ENCODE measurements at places on chromosomes 5 and 9.

DNA sequence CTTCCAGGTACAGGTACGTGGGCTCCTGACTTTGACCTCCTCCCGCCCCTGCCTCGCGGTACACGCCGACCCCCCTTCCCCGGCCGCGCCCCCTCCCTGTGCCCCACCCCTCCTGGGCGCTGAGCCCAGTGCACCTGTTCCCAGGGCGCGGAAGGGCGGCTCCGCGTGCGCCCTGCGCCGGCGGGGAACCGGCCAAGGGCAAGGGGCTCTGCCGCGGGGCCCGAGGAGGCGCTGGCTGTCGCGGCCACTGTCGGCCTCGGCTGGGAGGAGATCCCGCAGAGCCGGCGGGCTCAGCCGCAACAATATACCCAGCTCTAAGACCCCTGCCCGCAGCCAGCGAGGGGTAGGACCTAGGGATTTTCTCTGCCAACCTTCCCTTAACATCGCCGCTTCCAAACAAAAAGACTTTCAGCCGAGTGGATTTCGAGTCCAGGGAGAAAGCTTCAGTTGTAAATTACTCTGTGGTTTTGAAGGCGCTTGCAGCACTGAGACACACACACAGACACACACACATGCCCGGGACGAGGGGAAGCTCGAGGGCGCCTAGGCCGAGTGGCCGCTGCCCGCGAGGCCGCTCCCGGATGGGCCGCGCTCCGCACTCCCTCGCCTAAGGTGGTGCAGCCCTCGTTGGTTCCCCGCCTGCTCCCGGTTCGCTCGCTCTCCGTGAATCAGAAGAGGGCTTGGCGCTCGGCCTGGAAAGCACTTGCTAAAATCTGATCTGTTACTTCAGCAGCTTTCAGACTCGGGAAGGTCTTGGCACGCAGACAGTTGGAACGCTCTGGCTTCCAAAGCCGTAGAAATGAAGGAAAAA, 1.2 kb downstream of the FGF18 start:
- DNase-seq, result no peak

- no peak for DNase-seq
Observed at GRCh38 chr5:173003360-173003759, 19.8 kb downstream of the ATP6V0E1 start.

DNA sequence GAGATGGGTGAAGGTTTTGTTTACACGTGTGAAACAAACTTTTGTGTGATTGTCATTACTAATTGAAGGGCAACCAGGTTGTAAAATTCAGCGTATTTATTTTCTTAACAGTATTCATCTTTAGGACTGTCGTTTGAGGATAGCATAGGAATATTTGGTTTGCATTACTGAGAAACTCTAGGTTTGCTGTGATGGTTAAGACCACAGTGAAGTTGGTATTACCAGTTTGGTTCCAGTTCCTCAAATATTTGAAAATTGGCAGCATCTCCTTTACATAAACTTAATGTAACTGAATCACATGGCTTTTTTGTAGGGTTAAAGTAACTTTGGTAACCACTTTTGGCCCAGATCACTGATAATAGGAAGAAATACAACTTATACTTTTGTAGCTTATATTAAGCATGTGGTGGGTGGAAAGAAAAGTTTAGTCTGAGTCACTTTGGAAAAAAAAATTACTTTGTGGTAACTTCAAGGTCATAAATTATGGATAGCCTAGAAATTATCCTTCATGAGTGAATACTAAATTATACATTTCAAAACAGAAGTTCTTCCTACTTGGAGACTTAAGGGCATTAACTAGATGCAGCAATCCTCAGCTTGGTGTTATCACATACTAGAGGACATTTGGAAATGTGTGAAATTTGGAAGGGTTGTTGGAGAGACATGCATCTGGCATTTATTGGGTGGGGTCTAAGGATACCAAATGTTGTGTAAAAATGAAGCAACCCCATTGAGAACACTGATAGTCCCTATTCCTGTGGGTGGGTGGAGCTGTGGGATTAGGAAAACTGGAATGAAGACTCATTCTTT, 33.9 kb downstream of the G3BP1 start:
- no peak for DNase-seq

- no peak for DNase-seq
Observed at GRCh38 chr9:131585375-131585774, 40.1 kb downstream of the PRRT1B start.

DNA sequence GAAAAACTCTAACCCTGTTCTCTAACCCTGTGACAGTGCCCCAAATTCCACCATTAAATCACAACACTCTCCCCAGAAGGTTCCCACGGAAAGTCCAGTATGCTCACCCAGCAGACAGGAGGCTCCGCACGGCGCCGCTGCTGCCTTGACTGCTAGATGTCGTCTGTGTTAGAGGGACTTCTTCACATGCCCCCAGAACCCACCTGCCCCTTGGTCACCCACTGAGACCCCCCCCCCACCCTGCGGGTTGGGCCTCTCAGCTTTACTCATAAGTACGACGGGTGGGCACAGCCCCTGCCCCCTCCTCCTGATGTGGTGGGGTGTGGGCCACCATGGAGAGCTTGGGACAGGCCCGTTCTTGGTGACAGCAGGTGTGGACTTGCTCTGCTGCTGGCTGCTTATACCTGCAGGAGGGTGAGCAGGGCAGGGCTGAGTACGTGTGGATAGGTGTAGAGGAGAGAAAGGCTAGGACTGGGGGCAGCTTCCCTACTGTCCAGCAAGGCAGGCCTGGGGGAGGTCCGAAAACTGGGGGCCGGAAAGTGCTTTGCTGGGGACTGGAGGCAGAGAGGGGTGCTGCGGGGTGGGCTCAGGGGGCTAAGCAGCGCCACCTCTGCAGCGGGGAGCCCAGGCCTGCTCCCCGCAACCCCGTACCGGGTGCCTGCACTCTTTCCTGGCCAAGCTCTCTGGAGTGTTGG, 57.5 kb upstream of the OLFM1 start:
- DNase-seq, result no peak

DNA sequence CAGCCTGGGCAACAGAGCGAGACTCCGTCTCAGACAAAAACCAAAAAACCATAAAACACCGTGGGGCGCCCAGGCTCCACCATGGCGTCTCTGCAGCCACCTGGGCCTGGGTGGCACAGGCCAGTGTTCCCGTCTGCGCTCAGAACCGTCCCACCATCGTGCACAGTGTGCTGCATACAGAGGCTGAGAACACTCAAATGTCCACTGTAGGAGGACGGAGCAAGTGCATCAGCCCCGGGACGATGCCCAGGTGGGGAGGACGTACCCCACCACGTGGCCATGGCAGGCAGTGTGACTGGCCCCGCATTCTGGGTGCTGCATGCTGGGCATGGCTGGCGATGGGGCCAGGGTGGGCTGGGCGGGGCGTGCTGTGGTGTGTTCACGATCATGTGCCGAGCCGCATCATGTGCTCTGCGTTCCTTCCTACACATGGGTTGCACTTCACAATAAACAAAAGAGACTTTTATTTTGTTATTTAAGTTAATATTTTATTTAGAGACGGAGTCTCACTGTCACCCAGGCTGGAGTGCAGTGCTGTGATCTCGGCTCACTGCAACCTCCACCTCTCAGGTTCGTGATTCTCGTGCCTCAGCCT, 37.8 kb downstream of the EXD3 start:
- DNase-seq, result no peak

DNA sequence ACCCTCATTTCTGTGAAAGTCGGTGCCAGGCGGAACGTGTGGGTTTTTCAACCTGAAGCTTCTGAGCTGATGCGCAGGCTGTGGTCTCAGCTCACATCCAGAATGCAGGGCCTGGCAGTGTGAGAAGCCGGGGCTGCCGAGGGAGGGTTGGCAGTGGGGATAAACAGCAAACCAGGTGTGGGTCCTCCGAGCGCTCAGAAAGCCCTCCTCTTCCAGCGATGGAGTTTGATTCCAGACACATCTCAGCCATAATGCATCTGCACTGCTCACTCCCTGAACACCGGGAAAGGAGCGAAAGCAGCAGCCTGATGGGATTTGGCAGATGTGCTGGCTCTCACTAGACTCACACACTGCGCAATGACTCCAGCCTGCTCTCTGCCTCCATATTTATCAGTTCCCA, 280.1 kb downstream of the HSPA4 start:
- DNase-seq, result no peak

- no peak for DNase-seq
Observed at GRCh38 chr5:56735849-56736641, 79.3 kb upstream of the MAP3K1 start.
